ENCODE measurements at places on chromosomes 3 and 15. TPM values are rescaled to one million over a fixed set of nuclear protein-coding genes. Genes with fewer than 3 reads are reported as not detected.

The ITIH1 gene
- not detected for total RNA-seq

The PPM1M gene
- 42.4 TPM for total RNA-seq

The MGLL gene
- 8.3 TPM for total RNA-seq

The GPR87 gene
- total RNA-seq: 0.18 TPM

The PPP4R2 gene
- total RNA-seq: 54.7 TPM

The RBMS3 gene
- 84.1 TPM for total RNA-seq

The GOLGA8Q gene
- total RNA-seq: 1.1 TPM

The SERPINI2 gene
- not detected for total RNA-seq

The PDZRN3 gene
- total RNA-seq: 40.5 TPM

The CLCN2 gene
- total RNA-seq: 5.9 TPM

The SLCO2A1 gene
- total RNA-seq: under 0.01 TPM

The DGKG gene
- 0.27 TPM for total RNA-seq

The ZNF609 gene
- total RNA-seq: 19.3 TPM

The ZKSCAN7 gene
- 5.0 TPM for total RNA-seq

The ALDH1L1 gene
- total RNA-seq: 0.18 TPM

The HIGD2B gene
- not detected for total RNA-seq

The ACOX2 gene
- total RNA-seq: 19.2 TPM

The CYP8B1 gene
- not detected for total RNA-seq

The SENP8 gene
- 3.8 TPM for total RNA-seq

The CD80 gene
- not detected for total RNA-seq

The DUOX1 gene
- not detected for total RNA-seq

The OR5K2 gene
- total RNA-seq: not detected

The STRA6 gene
- 0.18 TPM for total RNA-seq

The GOLGA8R gene
- 0.33 TPM for total RNA-seq

The ONECUT1 gene
- total RNA-seq: not detected

The WNT5A gene
- 42.4 TPM for total RNA-seq

The TRAT1 gene
- total RNA-seq: not detected

The NEO1 gene
- 26.2 TPM for total RNA-seq

The EXD1 gene
- not detected for total RNA-seq

The CACNA1D gene
- 1.9 TPM for total RNA-seq

The CIB1 gene
- total RNA-seq: 12.8 TPM

The SMCO1 gene
- not detected for total RNA-seq

The PLA1A gene
- 1.1 TPM for total RNA-seq

The CFAP100 gene
- not detected for total RNA-seq
